ENCODE measurements at places on chromosomes 11 and 22.

- no peak for DNase-seq
Measured at GRCh38 chr11:120279502-120279901, 39.6 kb downstream of the POU2F3 start.

DNA sequence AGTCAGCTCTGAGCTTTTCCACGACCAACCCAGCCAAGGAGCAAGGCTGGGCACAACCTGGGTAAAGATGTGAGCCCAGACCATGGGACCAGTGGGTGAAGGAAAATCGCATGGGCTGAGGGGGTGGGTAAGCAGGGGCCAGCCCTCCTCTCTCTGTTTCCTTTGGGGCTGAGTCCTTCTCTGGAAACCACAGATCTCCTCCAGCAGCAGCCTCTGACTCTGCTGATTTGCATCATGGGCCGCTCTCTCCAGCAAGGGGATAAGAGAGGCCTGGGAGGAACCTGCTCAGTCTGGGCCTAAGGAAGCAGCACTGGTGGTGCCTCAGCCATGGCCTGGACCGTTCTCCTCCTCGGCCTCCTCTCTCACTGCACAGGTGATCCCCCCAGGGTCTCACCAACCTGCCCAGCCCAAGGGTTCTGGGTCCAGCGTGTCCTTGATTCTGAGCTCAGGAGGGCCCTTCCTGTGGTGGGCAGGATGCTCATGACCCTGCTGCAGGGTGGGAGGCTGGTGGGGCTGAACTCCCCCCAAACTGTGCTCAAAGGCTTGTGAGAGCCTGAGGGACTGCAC, 67.8 kb downstream of the GGTLC2 start:
- no peak for DNase-seq

DNA sequence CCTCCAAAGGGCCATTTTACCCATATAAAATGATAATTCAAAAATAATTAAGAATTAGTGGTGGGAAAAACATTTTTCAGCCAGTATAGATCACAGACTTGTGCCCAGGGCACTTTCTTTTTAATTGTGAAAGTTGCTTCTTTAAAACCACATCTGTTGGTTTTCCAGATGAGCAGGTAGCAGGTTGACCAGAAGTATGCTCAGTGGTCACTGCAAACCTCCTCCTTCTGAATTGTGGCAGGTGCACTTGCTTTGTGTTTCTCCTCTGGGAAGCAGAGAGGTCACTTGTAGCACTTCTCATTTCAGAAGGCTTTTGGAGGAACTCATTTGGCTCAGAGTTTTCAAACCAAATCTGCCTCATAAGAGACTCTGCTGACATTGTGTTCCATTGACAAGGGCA, 24.6 kb upstream of the CWF19L2 start:
- DNase-seq = no peak

DNA sequence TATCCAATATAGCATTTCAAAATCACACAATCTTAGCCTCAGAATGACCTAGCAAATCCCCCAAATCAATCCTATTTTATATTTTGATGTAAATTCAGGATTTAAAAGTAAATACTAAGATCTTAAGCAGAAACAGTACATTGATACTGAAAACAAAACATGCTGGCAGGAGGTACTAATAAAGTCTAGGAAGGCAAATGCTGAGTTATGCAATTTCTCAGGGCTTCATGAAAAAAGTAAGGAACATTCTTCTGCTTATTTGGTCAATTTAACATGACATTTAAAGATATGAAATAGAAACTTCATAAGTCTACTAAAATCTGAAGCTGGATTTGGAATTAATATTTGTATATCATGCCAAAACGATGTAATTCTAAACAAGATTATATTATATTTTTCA, 153.3 kb downstream of the SWAP70 start:
- DNase-seq = no peak

GRCh38 chr11:11500744-11501487, 120.9 kb downstream of the GALNT18 start:
- DNase-seq = no peak

- DNase-seq = no peak
Measured at GRCh38 chr11:69001243-69002081, 11.6 kb downstream of the MRGPRF start.

GRCh38 chr22:24009227-24010017, 1.7 kb upstream of the CABIN1 start:
- DNase-seq = no peak

GRCh38 chr22:19853879-19854777, 546 bp downstream of the GNB1L start:
- DNase-seq = no peak

DNA sequence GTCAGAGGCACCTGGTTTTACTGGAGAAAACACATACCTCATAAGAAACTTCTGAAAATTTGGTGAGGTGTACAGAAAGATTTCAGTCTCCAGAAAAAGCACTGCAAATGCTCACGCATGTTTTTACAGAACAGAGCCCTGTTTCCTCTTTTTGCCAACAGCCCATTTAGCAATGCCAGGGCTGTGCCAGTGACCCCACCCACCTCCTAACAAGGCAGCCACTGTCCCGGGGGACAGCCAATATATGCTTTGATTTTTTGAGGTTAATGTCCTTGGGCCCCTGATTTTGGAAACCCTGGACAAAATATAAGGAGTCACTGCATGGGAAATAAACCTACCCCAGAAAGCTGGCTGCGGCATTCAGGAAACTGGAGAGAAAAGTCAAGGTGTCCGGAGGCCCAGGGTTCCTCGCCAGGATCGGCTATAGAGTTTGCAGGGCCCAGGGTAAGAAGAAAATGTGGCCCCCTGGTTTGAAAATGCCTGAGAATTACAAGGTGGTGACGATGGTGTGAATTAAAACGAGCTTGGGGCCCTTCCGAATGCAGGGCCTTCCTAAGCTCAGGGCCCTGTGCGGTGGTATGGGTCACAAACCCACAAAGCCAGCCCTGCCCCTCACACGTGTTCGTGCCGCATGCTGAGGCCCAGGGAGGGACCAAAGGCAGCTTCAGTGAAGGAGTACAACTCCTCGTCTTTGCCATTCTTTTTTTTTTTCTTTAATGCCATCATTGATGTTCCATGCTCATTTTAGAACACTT, 71.1 kb upstream of the WNT7B start:
- no peak for DNase-seq

GRCh38 chr22:29998627-29999384, 81.5 kb upstream of the HORMAD2 start:
- no peak for DNase-seq

DNA sequence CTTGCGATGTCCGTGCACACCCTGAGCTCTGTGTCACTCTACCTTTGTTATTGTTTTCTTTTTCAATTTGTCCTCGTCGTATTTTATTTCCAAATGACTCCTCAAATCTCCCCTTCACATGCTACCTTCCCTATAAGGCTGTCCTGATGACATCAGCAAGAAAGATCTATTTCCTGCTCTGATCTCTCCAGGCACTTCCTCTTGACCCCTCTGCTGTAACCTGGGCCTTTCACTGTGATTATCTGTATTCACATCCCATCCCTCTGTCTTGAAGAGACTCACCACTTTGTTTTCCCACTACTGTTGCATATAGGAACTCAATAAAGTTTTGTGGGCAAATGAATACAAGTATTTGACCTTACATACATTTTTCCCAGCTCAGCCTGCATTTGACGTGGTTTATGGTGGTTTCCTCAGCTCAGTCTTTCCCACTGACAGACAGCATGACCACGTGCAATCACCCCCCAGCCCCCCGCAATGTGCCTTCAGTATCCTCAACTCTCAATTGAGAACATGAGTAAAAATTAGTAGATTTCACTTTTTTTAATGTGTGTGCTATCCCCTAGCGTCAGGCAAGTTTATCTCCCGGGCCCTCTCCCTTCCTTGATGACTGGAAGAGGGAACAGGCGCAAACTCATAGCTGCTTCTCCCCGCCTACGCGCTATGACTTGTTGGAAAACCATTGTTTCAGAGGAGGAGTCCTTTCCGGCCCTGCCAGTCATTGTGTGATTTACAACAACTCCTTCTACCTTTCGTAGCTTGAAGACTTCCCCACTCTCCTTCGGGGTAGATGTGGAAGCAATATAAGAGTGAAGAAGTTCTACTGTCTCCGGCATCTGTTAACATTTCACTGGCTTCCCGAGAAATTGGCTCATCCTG, 498.5 kb downstream of the NTM start:
- no peak for DNase-seq

- peak; percentile 52 for DNase-seq
Measured at GRCh38 chr11:3920148-3920852, 64.8 kb downstream of the STIM1 start.

GRCh38 chr11:131763193-131763890, 392.9 kb downstream of the NTM start:
- no peak for DNase-seq
